ENCODE measurements at places on chromosomes 6 and 20.
A peak's percentile ranks its signal among the peaks of the same experiment; 100 is the strongest.

- DNase-seq = peak; percentile 70
Measured at GRCh38 chr6:28104392-28105244, 19.8 kb upstream of the ZSCAN16 start.

DNA sequence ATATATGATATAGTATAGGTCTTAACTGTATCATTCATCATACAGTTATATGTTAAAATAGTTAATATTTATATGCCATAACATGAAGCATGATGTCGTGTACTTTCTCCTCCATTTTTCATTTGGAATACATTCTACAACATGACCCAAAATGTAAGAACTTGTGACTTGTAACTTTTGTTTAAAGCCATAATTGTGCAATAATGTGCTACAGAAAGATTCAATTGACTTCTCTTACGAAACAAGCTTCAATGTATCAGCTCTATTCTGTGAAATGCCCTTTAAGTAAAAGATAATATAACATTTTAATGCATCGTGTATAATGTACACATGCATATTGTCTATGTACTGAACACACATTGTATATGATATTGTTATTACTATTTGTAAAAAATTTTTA is 76.7 kb upstream of the FABP7 start:
- no peak for DNase-seq

GRCh38 chr6:83378621-83379388 is 52.0 kb downstream of the ME1 start:
- no peak for DNase-seq

GRCh38 chr6:19465760-19466159 is 371.4 kb upstream of the ID4 start:
- DNase-seq = no peak

- DNase-seq = no peak
Measured at GRCh38 chr6:90356012-90356421, 59.4 kb upstream of the BACH2 start.
